Neuronal stem cell (in vitro differentiated cells): ENCODE measurements at places on chromosomes 6 and 20.

DNA sequence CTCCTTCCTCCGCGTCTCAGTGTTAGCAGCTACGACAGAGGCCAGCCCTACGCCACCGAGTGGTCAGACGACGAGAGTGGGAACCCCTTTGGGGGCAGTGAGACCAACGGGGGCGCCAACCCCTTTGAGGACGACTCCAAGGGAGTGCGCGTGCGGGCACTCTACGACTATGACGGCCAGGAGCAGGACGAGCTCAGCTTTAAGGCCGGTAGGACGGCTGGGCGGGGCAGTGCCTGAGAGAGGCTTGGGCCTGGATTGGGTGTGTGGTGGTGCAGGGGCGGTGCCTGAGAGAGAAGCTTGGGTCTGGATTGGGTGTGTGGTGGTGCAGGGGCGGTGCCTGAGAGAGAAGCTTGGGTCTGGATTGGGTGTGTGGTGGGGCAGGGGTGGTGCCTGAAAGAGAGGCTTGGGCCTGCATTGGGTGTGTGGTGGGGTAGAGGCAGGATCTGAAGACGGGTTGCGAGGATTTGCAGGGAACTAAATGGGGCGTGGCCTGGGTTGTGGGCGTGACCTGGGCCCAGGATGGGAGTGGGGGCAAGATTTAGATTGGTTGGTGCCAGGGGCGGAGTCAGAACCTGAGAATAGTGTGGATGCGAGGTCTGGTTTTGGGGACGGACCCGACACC is 24.4 kb downstream of the SPDEF start:
- DNase-seq: no peak

DNA sequence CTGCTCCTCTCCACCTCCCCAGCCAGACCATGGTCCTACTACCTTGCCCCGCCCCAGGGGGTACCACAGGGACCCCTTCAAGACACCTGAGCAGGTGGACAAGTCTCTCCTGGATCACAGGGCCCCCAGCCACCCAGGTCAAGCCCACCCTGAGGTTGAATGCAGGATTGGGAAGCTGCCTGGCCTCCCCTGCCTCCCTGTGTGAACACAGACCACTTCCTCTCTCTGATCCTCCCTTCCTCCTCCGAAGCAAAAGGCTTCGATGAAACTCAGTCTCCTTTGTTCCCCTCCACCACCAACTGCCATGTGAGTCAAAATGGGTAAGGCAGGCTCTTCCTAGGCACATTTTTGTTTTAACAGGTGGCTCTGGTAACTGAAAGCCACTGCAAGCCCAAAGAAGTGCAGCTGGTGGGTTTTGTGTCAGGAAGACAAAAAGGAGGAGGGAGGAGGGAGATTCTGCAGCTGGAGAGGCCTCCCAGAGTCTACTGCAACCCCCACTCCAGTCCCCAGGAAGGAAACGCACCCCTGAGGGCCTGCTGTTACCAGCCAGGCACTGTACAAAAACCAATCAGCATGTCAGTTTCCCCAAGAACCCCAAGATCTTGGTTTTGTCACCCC is 5.4 kb downstream of the ADA start:
- DNase-seq: peak; percentile 51

DNA sequence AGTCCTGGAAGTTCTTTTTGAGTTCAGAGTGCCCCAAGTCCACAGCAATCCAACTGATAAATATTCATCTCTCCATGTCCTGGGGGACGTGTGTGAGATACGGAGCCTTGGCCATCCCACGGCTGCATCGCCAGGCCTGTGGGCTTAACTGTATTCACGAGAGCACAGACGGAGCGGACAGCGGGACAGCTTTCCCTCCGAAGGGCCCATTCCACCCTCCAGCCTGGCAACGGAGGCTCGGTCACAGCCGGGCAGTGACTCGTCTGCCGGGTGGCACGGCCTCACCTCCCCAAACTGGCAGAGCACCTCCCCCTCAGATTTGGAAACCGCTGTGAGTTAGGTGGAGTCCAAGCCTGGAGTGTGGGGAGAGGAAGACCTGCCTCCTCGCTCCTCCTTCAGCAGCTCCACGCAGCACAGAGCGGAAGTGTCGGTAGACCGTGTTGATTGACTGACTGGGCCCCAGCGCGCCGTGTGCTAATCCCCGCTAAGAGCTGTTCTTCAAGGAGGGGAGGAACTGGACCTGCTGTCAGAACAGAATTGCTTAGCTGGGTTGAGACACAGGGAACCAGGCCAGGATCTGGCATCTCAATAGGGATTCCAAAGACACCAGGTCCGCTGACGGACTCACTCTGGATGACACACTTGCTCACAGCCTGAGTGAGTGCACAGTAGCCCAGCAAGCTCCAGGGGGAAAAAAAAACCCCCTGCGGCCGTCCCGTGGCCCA is 10.9 kb downstream of the FOXF2 start:
- no peak for DNase-seq

- DNase-seq: no peak
Observed at GRCh38 chr6:161305860-161306259, 32.0 kb upstream of the AGPAT4 start.

GRCh38 chr6:151763938-151764680 is 43.4 kb upstream of the ESR1 start:
- peak; percentile 68 for DNase-seq

GRCh38 chr20:21395051-21395665 is 2.2 kb downstream of the NKX2-4 start:
- DNase-seq: no peak

DNA sequence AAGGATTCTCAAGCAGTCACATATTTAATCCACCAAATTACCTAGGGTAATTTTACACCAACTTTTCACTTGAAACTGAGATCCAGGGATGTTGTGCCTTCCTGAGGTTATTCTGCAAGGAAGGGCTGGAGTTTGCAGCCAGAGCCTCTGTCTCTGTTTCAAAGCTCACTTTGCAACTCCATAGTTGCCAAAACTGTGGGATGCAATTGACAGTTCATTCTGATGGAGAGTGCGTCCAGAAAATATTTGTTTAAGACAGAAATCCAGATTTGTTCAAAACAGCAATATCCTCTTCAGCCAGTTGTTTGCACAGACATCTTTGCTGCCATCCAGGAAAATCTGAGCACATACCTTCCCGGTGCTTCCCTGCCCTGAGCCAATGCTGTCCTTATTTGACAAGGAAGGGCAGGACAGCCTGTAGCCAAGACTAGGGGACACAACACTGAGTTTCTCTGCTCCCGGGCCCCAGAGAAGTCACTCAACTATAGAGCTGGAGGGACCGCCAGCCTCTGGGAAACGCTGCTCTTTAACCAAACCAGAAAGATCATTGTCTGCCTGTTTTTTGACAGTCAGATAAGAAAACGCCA is 297.4 kb downstream of the HIVEP2 start:
- no peak for DNase-seq

GRCh38 chr6:78577585-78577984 is 289.8 kb upstream of the IRAK1BP1 start:
- DNase-seq: no peak

- DNase-seq: peak; percentile 84
Observed at GRCh38 chr20:9609887-9610502, 95.6 kb downstream of the LAMP5 start.

GRCh38 chr6:117483645-117484016 is 1.2 kb downstream of the DCBLD1 start:
- DNase-seq: no peak

DNA sequence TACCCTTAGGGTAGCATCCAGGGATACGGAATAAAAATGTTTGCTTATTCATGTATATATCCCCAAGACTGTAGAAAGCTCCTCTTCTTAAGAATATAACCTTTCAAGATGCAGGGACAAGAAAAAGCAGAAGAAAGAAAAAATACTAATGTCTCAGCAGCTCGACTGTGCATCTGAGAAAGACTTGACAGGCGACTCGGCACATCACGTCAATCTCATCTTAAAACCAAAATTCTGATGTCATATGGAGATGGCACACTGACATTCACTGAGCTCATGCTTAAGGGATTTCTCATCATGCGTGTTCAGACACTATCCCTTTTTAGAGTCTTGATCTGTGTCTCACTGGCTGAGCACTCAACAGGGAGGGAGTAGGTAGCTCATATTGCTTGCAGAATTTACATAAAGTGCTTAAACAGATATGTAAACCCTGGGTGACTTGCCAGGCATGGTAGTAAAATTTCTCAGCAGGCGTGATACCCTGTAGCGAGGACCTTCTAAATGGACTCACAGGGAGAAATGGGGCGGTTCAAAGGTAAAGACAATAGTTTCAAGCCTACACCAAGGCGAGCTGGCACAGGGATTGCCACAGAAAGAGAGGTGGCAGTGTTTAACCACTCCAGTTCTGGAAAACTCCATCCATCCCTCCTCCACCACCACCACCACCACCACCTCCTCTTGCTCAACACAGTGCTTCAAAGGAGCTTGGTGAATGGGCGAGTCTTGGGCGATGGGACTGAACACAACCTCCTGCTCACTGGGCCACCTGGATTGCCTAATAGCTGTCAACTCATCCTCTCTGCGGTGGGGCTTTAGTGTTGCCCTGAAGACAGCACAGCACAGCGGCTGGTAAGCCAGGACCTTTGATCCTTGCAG is 330.5 kb downstream of the TFAP2A start:
- DNase-seq: no peak

- DNase-seq: no peak
Observed at GRCh38 chr6:80003826-80004172, 650 bp upstream of the TTK start.

GRCh38 chr20:10609770-10610169 is 64.0 kb downstream of the JAG1 start:
- DNase-seq: no peak

- no peak for DNase-seq
Observed at GRCh38 chr20:38393259-38393658, 41.9 kb downstream of the SNHG17 start.

DNA sequence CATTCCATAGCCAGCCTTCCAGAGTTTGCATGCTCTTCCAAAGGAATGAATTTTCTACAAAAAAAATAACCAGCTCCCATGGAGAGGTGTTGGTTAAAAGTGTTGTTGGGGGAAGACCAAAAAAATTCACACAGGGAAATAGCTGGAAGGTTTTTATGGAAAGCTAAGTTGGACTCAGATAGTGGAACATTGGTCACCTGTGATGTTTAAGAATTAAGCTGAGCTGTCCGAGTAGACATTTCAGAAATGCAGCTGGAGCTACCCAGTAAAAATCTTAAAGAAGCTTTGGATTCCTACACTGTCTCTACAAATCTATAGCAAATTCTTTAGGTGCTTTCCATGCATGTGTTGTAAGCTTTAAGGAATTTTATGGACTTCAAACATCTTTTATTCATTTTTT is 155.5 kb downstream of the THBS2 start:
- no peak for DNase-seq

DNA sequence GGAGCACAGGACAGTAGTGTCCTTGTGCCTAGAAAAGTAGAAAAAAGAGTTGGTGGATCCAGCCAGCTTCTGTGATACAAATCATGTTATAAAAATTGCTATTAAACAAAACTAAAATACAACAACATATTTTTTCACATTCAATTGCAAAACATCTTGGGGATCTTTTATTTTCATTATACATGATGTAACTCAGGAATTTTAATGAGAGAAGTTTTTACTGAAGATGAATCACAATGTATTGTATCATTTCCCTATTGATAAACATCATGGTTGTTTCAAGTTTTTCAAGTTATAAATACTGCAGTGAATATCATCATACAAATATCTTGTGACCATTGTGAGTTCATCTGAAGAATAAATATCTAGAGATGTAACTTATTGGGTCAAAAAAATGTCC is 608.0 kb downstream of the PHF3 start:
- no peak for DNase-seq

DNA sequence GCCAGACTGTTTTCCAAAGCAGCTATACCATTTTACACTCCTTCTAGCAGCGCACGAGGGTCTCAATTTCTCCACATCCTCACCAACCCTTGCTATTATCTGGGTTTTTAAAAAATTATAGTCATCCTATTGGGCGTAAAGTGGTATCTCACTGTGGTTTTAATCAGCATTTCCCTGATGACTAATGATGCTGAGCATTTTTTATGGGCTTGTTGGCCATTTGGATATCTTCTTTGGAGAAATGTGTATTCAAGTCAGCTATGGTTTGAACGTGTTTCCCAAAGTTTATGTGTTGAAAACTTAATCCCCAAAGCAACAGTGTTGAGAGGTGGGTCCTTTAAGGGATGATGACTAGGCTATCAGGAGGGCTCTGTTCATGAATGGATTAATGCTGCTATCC is 6.7 kb downstream of the MCUR1 start:
- DNase-seq: no peak

- DNase-seq: no peak
Observed at GRCh38 chr6:52512199-52512598, 64.7 kb downstream of the TRAM2 start.

- DNase-seq: peak; percentile 86
Observed at GRCh38 chr6:50816115-50816675, 2.5 kb upstream of the TFAP2B start.

DNA sequence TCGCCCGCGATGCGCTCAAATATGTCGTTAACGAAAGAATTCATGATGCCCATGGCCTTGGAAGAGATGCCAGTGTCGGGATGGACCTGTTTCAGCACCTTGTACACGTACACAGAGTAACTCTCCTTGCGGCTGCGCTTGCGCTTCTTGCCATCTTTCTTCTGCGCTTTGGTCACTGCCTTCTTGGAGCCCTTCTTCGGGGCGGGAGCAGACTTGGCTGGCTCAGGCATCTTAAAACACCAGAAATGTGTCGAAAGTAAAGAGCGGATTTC is 36.4 kb downstream of the HFE start:
- no peak for DNase-seq

GRCh38 chr6:157461000-157461915 is 80.3 kb downstream of the ZDHHC14 start:
- no peak for DNase-seq

DNA sequence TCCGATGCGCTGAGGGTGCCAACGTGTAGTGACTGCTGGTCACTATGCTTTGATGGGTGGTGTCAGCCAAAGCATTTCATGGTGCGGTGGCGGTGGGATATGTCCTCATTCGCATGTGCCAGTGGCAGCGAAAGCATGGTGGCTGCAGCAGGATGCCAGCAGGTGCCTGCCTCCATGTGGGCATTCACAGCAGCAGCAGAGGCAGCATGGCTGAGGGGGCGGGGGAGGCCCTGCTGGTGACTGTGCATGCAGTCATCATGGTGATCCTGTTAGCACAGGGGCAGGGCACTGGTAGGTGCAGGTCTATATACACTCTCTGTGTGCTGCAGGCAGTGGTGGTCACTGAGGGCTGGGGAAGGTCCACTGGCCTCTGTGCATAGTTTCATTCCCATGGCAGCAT is 22.0 kb downstream of the FIG4 start:
- DNase-seq: no peak

- DNase-seq: no peak
Observed at GRCh38 chr6:89067796-89068195, 12.8 kb upstream of the PNRC1 start.

GRCh38 chr20:61932199-61932592 is 133.5 kb downstream of the TAF4 start:
- DNase-seq: no peak

DNA sequence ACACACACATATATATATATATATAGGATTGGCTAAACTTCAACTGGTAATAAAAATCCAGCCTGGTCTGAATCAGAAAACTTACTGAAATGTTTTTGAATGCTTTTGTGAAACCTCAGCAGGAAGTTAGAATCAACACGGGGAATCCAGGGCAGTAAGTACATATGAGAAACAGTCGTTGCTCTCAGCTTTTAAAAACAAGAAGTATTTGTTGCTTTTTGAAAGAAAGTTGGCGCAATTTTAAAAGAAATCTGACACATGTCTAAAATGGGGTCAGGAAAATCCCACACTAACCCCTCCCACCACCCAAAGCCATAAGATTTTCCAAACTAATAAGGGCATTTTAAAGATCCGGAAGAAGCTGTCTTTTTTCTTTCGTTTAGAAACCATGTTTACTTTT is 11.5 kb upstream of the CCDC170 start:
- no peak for DNase-seq
